Astrocyte of the spinal cord (primary cell): ENCODE measurements at places on chromosomes 6 and 20.

DNA sequence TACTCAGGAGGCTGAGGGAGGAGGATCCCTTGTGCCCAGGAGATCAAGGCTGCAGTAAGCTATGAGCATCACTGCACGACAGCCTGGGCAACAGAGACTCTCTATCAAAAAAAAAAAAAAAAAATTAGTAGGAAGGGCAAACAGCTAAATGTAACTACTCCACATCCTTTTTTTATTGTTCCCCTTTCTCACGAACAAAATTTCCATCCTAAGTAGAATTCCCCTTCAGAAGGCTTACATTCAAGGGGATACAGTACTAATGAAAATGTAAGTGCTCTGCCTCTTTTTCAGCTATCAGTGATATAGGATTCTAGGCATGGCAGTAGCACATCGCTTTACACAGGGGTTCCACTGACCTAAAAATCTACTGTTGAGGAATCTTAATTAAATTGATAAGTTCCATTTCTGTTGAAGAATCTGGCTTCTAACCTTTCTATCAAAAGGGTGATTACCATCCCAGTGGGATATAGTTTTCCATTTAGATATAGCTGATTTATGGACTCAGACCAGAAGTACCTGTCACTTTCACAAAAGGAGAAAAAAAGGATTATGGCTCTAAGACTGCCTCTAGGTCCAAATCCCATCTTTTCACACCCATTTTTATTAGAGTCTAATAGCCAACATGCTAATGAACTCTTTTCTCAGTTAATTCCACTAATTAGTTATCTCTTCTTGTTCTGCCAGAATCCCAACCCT, 2.6 kb downstream of the B4GALT5 start:
- DNase-seq: no peak

- DNase-seq: peak; percentile 13
Measured at GRCh38 chr20:57811374-57812020, 101.7 kb upstream of the PMEPA1 start.

DNA sequence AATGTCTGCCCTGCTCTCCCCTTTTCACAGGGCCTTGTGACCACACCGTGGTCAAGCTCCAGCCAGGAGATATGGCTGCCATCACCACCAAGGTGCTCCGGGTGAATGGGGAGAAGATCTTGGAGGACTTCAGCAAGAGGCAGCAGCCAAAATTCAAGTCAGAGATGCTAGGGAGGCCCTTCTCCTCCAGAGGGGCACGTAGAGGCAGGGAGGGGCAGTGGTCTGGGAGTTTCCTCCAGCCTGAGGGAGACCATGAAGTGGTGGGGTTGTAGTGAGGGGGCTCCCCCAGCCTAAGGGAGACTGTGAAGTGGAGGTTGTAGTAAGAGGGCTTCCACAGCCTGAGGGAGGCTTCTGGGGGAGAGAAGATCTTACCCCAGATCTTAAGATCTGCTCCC, 4.0 kb downstream of the DXO start:
- no peak for DNase-seq

DNA sequence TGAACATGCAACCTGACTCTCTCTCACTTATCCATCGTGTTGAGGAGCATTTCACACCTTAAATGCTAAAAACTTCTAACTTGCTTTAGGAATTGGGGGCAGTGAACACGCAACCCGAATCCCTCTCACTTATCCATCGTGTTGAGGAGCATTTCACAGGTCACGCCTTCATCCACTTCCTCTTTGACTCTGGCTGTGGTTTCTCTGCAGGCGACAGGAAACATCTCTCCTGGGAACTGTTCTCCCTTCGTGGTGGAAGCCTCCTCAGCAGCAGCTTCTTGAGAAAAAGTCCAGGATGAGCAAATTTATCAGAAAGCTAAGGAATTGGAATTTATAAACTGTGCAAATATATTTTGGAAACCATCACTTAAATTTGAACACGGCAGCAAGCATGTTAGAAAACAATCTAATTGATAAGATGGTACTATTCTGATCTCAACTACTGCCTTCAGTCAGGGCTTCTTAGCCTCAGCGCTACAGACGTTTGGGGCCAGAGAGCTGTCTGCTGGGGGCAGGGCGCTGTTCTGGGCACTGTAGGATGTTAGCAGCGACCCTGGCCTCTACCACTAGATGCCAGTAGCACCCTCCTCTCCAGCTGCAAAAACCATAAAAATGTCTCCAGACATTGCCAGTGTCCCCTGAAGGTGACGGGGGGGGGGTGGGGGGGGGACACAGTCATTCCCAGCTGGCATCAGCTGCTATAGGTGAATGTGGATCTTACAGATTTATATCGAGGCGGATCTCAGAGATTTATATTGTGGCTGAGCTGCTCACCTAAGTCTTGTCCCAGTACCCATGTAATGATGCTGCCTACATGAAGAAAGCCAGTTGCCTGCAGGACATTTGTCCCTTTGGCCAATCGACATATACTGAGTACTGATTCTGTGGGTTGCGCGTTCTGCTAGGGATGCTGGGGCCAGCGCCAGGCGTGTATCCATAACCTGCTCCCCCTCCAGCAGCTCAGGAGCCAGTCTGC, 26.2 kb downstream of the CTCFL start:
- DNase-seq: peak; percentile 6

- no peak for DNase-seq
Measured at GRCh38 chr20:33668466-33669155, 1.9 kb downstream of the ACTL10 start.

DNA sequence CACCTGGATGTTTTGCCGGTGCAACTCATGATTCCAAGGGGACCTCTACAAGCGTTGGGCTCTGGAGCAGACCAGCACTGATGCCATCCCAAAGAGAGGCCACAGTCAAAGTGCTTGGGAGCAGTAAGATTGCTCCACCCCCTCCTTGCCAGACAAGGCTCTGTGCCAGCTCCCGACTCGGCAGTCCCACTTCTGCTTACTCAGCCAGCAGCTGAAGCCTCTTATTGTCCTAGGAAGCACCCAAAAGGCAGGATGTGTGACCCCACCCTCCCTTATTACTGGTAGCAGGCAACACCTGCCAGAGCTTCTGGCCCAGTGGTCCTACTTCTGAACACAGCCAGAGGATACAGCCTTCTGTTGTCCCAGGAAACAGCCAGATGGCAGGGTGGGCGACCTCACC, 614.2 kb downstream of the TENT5A start:
- DNase-seq: no peak

DNA sequence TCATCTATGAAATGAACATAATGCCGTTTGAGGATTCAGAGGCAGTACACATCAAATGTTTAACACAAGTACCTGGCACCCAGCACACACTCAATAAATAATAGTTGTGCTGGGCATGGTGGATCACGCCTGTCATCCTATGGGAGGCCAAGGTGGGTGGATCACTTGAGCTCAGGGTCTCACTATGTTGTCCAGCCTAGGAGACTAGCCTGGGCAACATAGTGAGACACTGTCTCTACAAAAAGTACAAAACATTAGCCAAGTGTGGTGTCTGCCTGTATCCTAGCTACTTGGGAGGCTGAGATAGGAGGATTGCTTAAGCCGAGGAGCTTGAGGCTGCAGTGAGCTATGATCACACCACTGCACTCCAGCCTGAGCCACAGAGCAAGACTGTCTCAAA, 98.1 kb upstream of the SALL4 start:
- DNase-seq: no peak

DNA sequence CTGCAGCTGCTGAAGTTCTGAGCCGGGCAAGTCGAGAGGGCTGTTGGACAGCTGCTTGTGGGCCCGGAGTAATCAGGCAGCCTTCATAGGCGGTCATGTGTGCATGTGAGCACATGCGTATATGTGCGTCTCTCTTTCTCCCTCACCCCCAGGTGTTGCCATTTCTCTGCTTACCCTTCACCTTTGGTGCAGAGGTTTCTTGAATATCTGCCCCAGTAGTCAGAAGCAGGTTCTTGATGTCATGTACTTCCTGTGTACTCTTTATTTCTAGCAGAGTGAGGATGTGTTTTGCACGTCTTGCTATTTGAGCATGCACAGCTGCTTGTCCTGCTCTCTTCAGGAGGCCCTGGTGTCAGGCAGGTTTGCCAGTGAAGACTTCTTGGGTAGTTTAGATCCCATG, 21.2 kb upstream of the MAPK13 start:
- DNase-seq: no peak

GRCh38 chr6:69914015-69914485, 47.7 kb downstream of the COL19A1 start:
- DNase-seq: no peak

- no peak for DNase-seq
Measured at GRCh38 chr6:109088995-109089394, 5.7 kb downstream of the SESN1 start.

- no peak for DNase-seq
Measured at GRCh38 chr6:49787176-49787575, at the start of gene PGK2. PGK2 (minus strand) TSS chr6:49787285; CDS start chr6:49787187, 98 bp downstream.

GRCh38 chr20:24742436-24742835, 206.6 kb upstream of the CST7 start:
- DNase-seq: no peak
